Smooth muscle cell of the coronary artery (primary cell): ENCODE measurements at places on chromosomes 5 and 9. TPM values are rescaled to one million over a fixed set of nuclear protein-coding genes. Genes with fewer than 3 reads are reported as not detected.

Gene MARCOL
- not detected in 2 replicates for total RNA-seq

Gene EQTN
- total RNA-seq = not detected in 2 replicates

Gene COL27A1
- 1.2 and 4.3 TPM in 2 replicates for total RNA-seq

Gene GHR
- total RNA-seq = 2.0 and 4.4 TPM in 2 replicates

Gene FPGS
- total RNA-seq = 82.5 and 90.2 TPM in 2 replicates

Gene TAS2R1
- total RNA-seq = not detected in 2 replicates

Gene SOHLH1
- not detected in 2 replicates for total RNA-seq

Gene ORM2
- total RNA-seq = not detected in 2 replicates

Gene CD14
- total RNA-seq = 2.8 and 107 TPM in 2 replicates

Gene PAPPA
- total RNA-seq = 62.5 and 168 TPM in 2 replicates

Gene RICTOR
- total RNA-seq = 15.1 and 16.8 TPM in 2 replicates

Gene RALGPS1
- 0.45 and 2.6 TPM in 2 replicates for total RNA-seq

Gene HSD17B3
- not detected in 2 replicates for total RNA-seq

Gene C9
- total RNA-seq = 1.4 TPM in 1 of 2 replicates, not detected in the other

Gene PCDHB4
- 0.08 and 0.23 TPM in 2 replicates for total RNA-seq

Gene HSDL2
- total RNA-seq = 17.7 and 55.5 TPM in 2 replicates

Gene PPP3R2
- not detected in 2 replicates for total RNA-seq

Gene IFNK
- not detected in 2 replicates for total RNA-seq

Gene POU5F2
- 0.45 and 0.47 TPM in 2 replicates for total RNA-seq

Gene TPD52L3
- not detected in 2 replicates for total RNA-seq

Gene CTXN3
- total RNA-seq = not detected in 2 replicates

Gene DNM1
- 4.4 and 70.0 TPM in 2 replicates for total RNA-seq

Gene PDE6A
- under 0.01 TPM in 1 of 2 replicates, not detected in the other for total RNA-seq

Gene C7
- 15.8 and 132 TPM in 2 replicates for total RNA-seq

Gene RASGRF2
- 0.59 and 8.9 TPM in 2 replicates for total RNA-seq

Gene ANKRD31
- total RNA-seq = 0.08 and 0.12 TPM in 2 replicates

Gene ANKRD20A1
- total RNA-seq = 1.1 TPM in 1 of 2 replicates, not detected in the other

Gene PCAT7
- 0.15 and 0.23 TPM in 2 replicates for total RNA-seq

Gene ZNF618
- total RNA-seq = 8.9 and 9.1 TPM in 2 replicates

Gene SPINK4
- not detected in 2 replicates for total RNA-seq

Gene SPATA31A3
- total RNA-seq = not detected in 2 replicates

Gene C1QTNF2
- total RNA-seq = 0.23 and 0.35 TPM in 2 replicates

Gene CCNJL
- 0.23 and 1.6 TPM in 2 replicates for total RNA-seq

Gene SLC4A9
- total RNA-seq = not detected in 2 replicates

Gene TTC16
- under 0.01 TPM in 1 of 2 replicates, not detected in the other for total RNA-seq

Gene AIF1L
- 0.23 and 1.3 TPM in 2 replicates for total RNA-seq

Gene CSF2
- not detected in 2 replicates for total RNA-seq

Gene RNF183
- not detected in 2 replicates for total RNA-seq
